Activated CD4-positive, alpha-beta memory T cell treated with anti-CD3 and anti-CD28 coated beads for 36 hours (primary cell): ENCODE measurements at places on chromosomes 12 and 14.
A peak's percentile ranks its signal among the peaks of the same experiment; 100 is the strongest.

- no peak for DNase-seq
These were observed 298.4 kb upstream of the AMIGO2 start for GRCh38 chr12:47378222-47378582.

GRCh38 chr12:59678759-59679411 lies 83.1 kb downstream of the SLC16A7 start:
- no peak for DNase-seq

DNA sequence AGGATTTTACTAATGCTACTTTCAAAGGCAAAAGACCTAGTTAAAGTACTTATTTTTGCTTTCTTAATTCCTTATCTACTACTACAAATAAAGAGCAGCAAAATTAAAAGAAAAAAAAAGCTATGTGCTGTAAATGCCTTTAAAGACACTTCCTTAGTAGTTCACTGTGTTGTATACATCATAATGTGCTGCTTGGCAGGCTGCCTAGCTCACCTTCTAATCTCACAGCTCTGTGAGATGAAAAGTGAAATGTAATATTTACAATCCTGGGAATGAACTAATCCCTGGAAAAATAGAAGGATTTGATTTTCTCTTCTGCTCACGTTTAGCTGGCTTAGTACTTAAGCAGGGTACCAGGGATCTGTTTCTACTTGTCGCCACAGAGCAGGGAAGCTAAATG lies 184.4 kb upstream of the ALG10B start:
- no peak for DNase-seq

GRCh38 chr12:92558215-92558773 lies 144.5 kb upstream of the PLEKHG7 start:
- no peak for DNase-seq

GRCh38 chr14:90811641-90812040 lies 4.6 kb downstream of the TTC7B start:
- DNase-seq, result no peak

GRCh38 chr14:90568405-90568804 lies 171.6 kb downstream of the CALM1 start:
- DNase-seq, result no peak

GRCh38 chr12:66648033-66648735 lies 30.7 kb downstream of the GRIP1 start:
- no peak for DNase-seq

DNA sequence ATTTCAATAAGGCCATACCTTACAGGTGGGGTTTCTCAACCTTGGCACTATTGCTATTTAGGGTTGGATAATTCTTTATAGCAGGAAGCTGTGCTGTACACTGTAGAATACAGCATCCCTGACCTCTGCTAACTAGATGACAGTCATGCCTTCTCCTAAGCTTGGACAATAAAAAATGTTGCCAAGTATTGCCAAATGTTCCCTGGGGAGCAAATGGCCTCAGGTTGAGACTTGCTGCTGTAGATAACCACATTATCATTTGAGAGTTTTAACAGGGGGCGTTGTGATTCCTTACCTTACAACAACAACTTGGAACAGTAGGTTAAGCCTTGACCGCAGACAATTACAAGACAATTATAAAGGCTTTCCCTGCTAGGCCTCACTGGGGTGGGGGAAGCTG lies 1073.6 kb upstream of the TMEM132C start:
- no peak for DNase-seq

DNA sequence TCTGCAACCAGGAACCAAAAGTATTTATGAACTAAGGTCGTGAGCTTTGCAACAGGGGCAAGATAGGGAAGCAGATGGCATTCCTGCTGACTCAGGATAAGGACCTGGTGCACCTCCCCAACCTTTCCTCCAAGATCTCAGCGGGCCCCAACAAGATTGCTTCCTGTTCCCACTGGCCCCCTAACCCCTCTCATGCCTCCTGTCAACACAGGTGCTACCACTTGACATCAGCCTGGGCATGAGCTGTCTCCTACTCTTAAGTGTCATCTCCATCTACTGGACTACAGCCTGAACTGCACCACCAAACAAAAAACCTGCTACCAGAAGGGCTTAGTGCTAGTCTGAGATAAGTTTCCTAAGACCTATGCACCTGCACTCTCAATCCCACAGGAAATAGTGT lies 32.7 kb downstream of the MED6 start:
- peak; percentile 16 for DNase-seq

DNA sequence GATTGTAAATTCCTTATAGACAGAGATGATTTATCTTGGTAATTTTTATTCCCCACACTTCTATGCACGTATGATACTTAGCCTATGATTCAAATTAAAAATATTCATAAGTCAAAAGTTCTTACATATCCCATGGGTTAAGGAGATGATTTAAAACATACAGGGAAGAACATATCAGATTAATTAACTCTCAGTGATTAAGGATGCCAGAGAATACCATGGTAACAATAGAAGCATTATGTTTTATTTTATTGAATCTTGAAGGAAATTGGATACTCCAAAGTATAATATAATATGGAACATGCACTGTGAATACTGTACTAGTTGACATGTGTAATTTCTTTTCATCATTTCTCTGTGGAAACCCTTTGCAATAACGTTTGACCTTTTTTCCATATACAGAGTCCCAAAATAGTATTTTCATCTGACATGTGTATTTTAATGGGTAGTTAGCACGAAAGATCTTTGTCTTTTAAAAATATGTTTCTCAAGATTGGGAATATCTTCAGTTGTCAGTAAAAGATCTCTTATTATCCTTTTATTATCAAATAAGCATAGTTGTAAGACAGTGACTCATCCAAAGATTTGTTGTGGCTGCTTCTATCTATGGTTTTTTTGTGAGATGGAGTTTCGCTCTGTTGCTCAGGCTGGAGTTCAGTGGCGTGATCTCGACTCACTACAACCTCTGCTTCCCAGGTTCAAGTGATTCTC lies 166.7 kb downstream of the RAD51B start:
- DNase-seq, result no peak

GRCh38 chr12:105279460-105280056 lies 43.6 kb upstream of the APPL2 start:
- DNase-seq, result peak; percentile 55

DNA sequence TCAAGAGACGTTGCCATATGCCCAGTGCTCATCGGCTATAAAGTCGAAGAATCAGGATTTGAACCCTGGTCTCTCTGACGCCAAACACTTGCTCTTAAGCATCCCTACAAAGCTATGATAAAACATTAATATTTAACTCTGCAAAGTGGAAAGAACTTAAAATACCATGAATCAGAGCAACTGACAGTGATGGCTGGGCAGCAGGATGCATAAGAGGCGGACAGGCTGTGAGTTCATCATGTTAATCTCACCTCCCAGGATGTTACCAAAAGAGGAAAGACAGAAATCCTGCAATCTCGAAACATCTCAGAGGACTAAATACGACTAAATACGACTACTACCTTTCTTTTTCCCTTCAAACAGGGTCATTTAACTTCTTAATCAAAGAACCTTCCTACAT lies 5.8 kb downstream of the DICER1 start:
- no peak for DNase-seq

DNA sequence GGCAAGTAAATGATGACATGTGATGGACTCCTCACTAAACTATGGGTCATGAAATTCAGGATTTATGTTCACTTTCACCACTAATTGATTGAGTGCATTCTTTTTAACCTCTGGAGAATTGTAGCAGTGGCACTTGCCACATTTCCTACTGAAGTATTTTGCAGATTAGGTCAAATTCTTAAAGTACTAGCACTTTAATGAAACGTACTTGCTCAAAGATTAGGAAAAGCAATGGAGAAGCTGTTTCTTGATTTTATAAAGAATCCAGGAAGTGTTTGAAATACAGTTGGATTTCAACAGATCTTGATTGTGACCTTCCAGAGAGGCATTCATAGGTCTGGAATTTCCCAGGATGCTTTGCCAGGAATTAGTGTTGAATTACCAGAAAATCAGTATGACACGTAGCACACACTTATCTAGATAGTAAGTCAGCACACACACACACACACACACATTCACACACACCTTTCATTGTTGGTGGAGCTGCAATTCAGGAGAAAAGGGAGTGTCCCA lies 162.6 kb downstream of the MYRFL start:
- no peak for DNase-seq

GRCh38 chr12:105330931-105331804 lies 677 bp downstream of the C12orf75 start:
- peak; percentile 53 for DNase-seq

GRCh38 chr12:79168687-79169086 lies 304.1 kb downstream of the SYT1 start:
- no peak for DNase-seq

- peak; percentile 97 for DNase-seq
These were observed at the start of gene IFT81 for GRCh38 chr12:110124269-110124995. Gene IFT81, plus strand, starts transcription at chr12:110124357. Its CDS starts 3,024 bp downstream, at chr12:110127381.

DNA sequence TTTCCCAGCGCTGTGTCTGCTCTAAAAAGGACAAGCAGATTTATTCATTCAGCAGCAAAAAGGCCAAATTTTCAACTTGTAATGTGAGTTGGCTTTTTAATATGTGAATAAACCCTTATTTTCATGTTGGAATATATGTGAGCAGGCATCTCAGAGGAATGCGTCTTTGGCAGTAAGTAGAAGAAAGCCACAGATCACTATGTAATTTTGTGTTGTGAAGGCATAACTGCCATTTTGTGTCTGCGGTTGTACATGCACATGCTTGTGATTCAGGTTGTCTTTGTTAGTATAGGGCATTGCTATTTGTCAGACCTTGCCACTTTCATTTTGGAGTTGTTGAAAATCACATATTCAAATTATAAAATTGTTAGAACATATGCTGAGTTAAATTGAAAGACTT lies 398.8 kb upstream of the RGS6 start:
- DNase-seq, result no peak

DNA sequence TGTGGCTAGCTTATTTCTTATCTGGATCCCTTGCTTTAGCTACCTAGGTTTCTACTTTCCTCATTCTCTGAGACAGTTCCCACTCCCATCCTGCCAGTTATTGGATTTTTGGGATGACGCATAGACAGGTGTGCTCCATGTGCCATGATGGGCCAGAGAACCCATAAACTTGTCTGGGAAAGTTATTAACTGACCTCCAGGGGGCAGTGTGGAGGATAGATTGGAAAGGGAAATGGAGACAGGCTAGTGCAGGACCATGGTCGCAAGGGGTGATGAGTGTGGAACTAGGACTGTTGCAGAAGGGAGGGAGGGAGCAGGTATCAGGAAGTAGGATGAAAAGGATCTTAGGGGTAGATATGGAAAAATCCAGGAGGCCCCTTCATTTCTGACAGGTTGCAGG lies 80.3 kb downstream of the ESRRB start:
- DNase-seq, result peak; percentile 31

GRCh38 chr14:61469781-61470180 lies 148.4 kb downstream of the PRKCH start:
- no peak for DNase-seq

- DNase-seq, result peak; percentile 33
These were observed at the start of gene ABCC9 for GRCh38 chr12:21940549-21941505. Gene ABCC9, minus strand, starts transcription at chr12:21941426. Its CDS starts 4,752 bp downstream, at chr12:21936674.

DNA sequence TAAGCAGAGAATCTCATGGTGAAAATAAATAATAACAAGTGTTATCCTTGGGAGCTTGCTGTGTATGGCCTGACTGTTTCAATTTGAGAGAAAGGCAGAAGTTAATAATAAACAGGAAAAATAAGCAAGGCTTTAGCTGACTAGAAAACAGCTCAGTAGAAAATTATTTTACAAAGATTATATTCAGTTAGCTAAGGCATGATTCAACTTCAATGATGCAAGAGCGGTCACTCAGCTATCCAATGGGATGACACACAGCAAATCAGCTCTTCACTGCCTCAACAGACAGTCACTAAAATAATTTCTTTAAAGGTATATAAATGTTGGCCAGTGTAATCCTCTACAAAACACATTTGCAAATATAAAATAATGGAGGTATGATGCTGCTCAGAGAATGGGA lies 18.6 kb downstream of the GSTZ1 start:
- DNase-seq, result no peak

DNA sequence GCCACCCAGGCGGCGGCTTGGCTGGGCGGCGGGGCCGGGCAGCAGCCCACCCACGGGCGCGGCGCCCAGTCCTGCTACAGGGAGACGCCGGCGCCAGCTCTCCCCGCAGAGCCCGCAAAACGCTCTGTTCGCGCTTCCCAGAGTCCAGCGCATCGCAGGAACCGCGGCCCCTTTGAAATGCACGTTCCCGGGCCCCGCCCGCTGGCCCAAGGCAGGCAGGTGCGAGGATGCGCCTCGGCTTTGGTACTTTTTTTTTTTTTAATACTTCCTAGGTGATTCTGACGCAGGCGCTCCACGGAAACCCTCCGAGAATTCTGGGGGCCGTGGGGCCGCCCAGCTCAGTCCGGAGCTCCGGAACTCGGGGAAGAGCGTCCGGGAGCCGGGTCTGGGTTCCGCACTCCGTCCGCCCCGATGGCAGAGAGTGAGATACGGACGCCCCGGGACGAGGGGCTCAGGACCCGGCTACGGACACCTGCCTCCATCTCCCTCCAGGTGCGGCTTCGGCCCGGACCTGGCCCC lies 483 bp downstream of the POC1B start:
- peak; percentile 66 for DNase-seq

- DNase-seq, result no peak
These were observed 13.1 kb upstream of the ABCD2 start for GRCh38 chr12:39632670-39633069.

GRCh38 chr14:92635031-92635430 lies 113.4 kb downstream of the LGMN start:
- no peak for DNase-seq

- DNase-seq, result no peak
These were observed 12.0 kb downstream of the LUM start for GRCh38 chr12:91099341-91099740.

DNA sequence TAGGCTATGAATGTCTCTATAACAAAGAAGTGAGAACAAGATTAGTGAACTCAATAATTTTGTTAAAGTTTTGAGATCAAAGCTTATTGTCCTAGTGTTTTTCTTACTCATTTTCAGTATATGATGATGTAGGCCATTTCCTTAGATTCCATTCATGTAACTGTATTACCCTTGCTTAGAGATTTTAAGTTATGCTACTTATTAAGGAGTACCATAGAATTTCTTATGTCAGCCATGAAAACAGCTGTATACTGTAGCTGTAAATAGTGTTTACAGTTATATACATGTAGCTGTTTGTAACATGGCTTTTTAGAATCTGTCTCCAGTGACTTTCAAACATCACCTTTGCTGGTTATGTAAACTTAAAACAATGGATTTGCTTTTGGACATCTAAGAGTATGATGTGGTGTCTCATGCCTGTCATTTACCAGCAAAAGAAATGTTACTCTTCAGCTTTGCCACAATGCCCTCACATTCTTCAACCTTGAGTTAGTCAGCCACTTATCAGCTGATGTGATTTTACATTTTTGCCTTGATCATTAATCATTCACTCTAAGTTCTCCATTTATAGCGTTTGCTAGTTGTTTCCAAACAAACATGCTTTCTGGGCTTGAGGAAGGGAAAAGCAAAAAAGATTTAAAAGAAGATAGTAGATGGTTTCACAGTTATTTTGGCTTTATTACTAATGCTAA lies 55.5 kb downstream of the SLC16A7 start:
- DNase-seq, result no peak

GRCh38 chr14:102234331-102235264 lies 70.4 kb downstream of the MOK start:
- DNase-seq, result no peak
